ENCODE measurements at places on chromosomes 4 and X.

- DNase-seq, result no peak
These were observed 82.9 kb downstream of the RTL5 start for GRCh38 chrX:72048510-72049455.

DNA sequence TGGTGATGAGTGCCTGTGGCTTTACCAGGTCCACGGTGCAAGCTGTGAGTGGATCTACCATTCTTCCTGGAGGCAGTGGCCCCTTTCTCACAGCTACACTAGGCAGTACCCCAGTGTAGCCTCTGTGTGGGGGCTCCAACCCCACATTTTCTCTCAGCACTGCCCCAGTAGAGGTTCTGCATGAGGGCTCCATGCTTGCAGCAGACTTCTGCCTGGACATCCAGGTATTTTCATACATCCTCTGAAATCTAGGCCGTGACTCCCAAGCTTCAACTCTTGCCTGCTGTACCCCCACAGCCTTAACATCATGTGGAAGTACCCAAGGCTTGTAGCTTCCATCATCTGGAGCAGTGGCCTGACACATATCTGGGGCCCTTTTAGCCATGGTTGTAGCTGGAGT, 90.1 kb downstream of the SH3BGRL start:
- no peak for DNase-seq

DNA sequence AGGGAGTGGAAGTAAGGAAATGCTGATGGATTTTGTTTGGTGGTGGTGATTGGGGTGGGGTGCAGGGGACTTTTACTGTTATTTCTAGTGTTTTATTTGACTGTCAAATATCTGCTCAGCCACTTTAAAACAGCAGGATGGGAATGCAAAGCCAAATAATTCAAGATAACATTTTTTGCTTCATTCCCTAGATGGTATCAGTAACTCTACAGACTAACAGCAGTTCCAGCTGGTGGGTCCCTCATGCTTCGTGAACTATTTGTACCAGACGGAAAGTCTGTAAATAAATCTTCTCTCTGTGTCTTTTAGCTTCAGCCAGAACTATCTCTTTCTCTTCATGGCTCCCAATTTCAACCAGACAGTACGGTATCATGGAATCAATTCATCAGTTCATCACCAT, 27.5 kb downstream of the GPR143 start:
- DNase-seq, result no peak

GRCh38 chr4:48602222-48602621, 112.2 kb downstream of the ZAR1 start:
- no peak for DNase-seq

- no peak for DNase-seq
These were observed 1.3 kb upstream of the CCKAR start for GRCh38 chr4:26491449-26492170.

- DNase-seq, result no peak
These were observed 986.0 kb downstream of the CCSER1 start for GRCh38 chr4:91113130-91113706.

GRCh38 chr4:121822796-121823504, 733 bp downstream of the CCNA2 start:
- DNase-seq, result no peak

- DNase-seq, result no peak
These were observed 91.1 kb upstream of the SMAD1 start for GRCh38 chr4:145390571-145390970.

DNA sequence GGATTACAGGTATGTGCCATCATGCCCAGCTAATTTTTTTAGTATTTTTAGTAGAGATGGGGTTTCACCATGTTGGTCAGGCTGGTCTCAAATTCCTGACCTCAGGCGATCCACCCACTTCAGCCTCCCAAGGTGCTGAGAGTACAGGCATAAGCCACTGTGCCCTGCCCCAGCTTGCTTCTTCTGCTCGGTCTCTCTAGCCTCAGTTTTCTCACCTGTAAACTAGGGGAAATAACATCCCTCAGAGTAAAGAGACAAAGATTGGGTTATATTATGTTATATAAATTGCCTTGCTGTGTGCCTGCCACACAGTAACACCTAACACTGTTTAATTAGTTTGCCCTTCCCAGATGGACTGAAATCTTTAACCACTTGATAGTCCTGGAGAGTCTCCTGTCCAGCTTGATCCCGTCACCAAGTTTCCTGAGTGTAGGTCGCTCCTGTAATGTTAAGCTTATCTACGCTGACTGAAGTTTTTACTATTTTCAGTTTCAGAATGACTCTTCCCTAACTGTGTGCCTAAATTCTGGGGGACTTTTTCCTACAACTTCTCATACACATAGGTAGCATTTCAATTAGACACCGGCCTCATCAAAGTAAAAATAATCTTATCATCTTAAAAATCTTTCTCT, 412.7 kb upstream of the TENM3 start:
- no peak for DNase-seq

GRCh38 chrX:57586360-57586759, 5.5 kb upstream of the ZXDB start:
- no peak for DNase-seq

GRCh38 chr4:77336411-77337142, 179.6 kb downstream of the CCNG2 start:
- DNase-seq, result no peak

- no peak for DNase-seq
These were observed 121.4 kb downstream of the NHS start for GRCh38 chrX:17496407-17496806.

DNA sequence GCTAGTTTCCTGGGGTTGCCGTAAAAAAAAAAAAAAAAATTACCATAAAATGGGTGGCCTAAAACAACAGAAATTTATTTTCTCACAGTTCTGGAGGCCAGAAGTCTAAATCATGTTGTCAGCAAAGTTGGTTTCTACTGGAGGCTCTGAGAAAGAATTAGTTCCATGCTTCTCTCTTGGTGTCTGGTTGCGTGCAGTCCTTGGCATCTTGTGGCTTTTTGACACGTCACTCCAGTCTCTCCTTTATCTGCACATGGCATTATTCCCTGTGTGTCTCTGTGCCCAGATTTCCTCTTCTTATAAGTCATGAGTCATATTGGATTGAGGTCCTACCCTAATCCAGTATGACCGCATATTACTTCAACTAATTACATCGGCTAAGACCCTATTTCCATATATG, 38.7 kb downstream of the SPATA4 start:
- DNase-seq, result no peak

DNA sequence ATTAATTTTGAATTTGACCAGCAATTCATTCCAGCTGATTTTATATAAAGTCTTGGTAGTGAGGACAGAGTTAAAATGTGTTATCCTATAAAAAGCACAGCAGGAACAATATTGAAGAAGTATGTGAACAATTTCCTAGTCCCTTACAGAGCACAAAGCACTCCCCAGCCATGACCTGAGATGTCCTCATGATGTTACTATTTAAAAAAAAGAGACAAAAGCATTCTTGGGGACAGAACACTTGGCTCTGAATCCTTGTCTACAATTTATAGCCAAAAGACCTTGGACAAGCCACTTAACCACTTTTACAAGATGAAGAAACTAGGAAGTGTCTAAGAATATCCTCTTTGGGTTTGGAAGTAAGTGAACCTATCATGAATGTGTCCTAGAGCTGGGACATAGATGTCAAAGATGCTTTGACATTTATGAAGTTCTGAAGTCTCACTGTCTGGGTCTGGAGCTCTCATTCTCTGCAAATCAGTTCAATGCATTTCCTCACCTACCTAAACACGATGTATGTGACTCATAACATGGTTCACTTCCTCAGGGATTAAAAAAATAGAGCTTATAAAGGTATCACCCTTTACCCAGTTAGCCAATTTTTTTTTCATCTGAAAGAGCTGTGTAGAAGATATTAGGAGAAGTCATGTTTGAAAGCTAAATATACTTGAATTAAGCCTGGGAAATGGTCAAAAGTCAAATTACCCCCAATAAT, 61.4 kb downstream of the IGFBP7 start:
- DNase-seq, result no peak

DNA sequence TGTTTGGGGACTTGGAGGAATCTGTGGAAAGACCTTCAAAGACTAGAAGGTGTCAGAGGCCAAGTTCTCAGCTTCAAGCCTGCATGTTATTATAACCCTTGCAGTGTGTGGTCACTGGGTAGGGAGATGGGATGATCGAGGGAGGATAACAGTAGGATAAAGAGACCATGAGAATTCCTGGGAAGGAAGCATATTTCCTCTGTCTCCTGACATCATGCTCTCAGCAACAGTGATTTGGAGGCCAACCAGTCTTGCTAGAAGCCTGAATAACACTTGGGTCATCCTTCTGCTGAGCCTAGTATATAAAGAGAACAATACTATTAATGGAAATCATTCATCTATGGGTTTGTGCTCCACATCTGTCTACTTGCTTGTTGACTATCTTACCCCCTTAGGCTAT, 40.9 kb upstream of the ANXA3 start:
- no peak for DNase-seq

- DNase-seq, result no peak
These were observed 84.2 kb downstream of the BCOR start for GRCh38 chrX:40013266-40014195.

- no peak for DNase-seq
These were observed 14.2 kb downstream of the VEGFC start for GRCh38 chr4:176778491-176778890.

GRCh38 chrX:25288676-25289075, 272.9 kb upstream of the ARX start:
- no peak for DNase-seq

DNA sequence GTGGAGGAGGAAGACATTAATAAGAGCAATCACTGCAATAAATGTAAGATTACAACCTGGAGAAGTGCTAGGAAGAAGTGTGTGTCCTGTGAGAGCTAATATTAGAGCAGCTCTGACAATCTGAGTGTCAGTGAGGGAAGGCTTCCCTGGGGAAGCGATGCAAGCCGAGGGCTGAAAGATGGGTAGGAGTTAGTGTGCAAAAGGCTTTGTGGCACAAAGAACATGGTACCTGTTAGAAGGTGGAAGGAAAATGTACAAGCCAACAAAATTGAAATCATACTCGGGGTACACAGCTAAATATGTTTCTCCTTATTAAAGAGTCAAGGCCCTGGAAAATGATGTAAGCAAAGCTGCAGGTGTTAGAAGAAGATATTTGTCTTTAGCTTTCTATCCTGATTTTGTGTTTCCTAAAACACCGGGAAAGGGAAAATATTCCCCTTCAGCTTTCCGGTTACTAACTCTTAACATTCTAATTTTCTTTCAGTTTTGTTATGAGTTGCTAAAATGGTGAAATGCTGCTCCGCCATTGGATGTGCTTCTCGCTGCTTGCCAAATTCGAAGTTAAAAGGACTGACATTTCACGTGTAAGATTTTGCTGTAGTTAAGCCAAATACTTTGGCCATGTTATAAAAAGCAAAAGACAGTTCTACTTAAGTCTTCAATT, 808 bp downstream of the THAP6 start:
- DNase-seq, result no peak

DNA sequence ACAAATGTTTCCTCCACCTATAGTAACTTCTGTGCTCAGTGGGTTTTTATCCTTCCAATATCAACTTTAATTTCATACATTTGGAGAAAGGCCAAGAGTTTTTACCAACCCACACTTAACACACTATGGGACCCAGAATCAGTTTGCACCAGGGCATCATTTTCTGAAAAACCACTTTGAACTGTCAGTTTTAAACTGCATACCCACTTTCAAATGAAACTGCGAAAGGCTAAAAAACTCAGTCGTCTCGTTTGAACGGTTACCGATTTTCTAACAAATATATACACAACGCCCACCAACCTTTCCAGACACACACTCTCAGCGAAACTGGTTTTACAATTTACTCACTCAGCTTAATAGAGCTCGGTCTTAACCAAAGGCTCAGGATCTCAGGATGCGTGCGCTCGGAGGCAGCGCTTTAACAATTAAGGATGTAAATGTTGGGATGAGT, 376 bp downstream of the ABCG2 start:
- no peak for DNase-seq

DNA sequence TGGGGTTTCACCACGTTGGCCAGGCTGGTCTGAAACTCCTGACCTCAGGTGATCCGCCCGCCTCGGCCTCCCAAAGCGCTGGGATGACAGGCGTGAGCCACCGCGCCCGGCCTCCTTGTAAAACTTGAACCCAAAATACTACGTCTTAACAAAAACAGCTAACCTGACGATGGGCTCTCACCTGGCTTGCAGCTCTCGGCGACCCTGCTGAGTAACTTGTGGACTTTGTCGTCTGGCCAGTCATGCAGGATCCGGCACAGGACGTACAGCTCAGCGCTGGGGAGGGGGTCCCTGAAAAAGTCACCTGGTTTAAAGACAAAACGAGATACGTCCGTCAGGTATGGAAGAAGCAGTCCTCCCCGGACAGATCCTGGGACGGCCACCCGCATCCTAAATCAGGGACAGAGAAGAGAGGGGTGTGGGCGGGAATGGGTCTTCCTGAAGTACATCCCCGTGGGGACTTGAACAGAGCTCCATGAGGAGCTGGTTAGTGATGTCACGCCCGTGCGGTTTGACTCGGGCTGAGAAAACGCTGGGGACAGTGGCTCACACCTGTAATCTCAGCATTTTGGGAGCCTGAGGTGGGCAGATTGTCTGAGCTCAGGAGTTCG, 20.7 kb upstream of the SLC25A6 start:
- DNase-seq, result no peak

DNA sequence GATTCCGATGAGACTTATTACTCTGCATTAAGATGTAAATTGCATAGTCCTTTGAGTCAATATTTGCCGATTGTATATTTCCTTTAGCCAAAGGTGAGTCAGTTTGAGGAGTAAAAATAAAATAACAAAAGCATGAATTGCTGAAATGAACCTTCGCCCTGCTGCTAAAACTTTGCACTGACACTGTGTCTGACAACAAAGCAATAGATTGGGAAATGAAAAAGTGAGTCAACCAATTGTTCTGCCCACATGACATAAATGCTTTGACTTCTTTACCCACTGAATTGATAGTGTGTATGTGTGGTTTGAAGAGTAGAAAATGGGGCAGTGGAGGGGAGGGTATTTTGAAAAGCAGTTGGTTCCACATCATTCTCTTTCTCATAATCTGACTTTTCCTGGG, 88.4 kb upstream of the AFF2 start:
- DNase-seq, result no peak

- no peak for DNase-seq
These were observed 194.0 kb upstream of the BOD1L1 start for GRCh38 chr4:13821522-13821921.

DNA sequence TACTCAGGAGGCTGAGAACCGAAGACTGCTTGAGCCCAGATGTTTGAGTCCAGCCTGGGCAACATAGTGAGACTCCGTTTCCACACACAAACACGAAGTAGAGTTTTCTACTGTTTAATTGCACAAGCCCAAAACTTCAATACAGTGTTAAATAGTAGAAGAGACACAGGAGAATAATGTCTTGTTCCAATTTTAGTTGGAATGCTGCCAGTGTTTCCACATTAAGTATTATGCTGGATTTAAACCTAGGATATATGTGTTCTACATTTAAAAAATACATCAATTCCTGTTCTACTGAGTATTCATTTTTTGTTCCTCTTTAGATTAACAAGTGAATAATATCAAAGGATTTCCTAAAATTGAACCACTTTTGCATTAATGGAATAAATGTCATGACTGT, 91.3 kb downstream of the LCORL start:
- no peak for DNase-seq

DNA sequence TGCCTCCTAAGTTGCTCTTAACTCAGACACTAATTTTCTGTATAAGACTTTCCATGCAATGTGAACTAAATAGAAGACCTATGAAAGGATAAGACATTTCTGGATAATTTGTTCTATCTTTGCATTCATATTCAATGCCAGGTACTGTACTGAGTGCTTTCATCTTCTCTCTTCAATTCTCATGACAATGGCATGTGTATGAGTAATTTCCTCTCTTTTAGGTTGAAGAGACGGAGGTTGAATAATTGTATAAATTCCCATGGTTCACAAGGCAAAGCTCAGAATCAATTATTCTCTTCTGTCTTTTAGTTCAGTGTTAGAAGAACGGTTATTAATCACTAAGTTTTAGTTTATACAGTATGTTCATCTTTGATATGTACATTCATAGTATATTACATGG, 29.3 kb upstream of the CFAP299 start:
- DNase-seq, result no peak
